ENCODE measurements at places on chromosomes 11 and 22.

DNA sequence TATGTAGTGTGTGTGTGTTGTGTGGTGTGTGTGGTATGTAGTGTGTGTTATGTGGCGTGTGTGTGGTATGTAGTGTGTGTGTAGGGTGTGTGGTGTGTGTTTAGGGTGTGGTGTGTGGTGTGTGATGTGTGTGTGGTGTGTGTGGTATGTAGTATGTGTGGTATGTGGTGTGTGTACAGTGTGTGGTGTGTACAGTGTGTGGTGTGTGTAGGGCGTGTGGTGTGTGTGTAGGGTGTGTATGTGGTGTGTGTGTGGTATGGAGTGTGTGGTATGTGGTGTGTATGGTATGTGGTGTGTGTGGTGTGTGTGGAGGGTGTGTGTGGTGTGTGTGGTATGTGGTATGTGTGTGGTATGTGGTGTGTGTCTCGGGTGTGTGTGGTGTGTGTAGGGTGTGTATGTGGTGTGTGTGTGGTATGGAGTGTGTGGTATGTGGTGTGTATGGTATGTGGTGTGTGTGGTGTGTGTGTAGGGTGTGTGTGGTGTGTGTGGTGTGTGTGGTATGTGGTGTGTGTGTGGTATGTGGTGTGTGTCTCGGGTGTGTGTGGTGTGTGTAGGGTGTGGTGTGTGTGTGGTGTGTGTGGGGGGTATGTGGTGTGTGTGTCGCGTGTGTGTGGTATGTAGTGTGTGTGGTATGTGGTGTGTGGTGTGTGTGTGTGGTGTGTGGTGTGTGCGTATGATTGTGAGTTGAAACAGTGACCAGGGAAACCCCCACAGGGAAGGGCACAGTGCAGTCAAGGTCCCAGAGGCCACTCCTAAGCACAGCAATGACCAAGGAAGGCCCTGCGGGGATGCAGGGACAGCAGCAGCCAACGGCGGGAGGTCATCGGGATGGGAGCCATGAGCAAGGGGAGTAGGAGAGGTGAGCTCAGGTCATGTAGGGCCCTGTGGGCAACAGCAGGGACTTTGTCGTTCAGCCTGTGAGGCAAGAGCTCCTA, 2.9 kb upstream of the PPP6R2 start:
- peak; percentile 31 for DNase-seq

- DNase-seq: no peak
Observed at GRCh38 chr11:125968354-125968753, 22.5 kb downstream of the VSIG10L2 start.

GRCh38 chr11:124294687-124295086, 19.1 kb downstream of the OR8D1 start:
- no peak for DNase-seq

- DNase-seq: no peak
Observed at GRCh38 chr11:78453140-78453935, 35.7 kb upstream of the GAB2 start.

- DNase-seq: no peak
Observed at GRCh38 chr11:116888024-116888423, 50.6 kb upstream of the APOA1 start.

GRCh38 chr11:112697391-112698178, 263.6 kb upstream of the NCAM1 start:
- DNase-seq: peak; percentile 5

- no peak for DNase-seq
Observed at GRCh38 chr22:42695294-42695693, 25.4 kb downstream of the A4GALT start.

DNA sequence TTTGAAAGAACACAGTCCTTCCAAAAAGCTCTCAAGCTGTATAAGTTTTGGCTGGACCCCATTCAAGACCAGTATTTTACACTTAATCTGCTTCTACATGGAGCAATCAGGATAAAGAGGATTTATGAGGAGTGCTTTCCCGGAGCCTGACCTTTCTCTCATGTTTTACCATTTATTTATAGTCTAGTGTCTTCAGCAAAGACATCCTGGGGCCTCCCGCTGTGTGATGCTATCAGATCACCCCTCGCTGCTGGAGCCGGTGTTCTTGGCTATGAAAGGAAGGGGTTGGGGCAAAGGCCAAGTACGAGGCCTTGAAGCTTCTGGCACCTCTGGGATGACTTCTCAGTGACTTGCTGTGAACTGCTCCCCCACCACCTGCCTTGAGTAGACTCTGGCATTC, 189.6 kb downstream of the ADAMTS15 start:
- peak; percentile 38 for DNase-seq

GRCh38 chr11:106218106-106218505, 140.6 kb downstream of the AASDHPPT start:
- no peak for DNase-seq

DNA sequence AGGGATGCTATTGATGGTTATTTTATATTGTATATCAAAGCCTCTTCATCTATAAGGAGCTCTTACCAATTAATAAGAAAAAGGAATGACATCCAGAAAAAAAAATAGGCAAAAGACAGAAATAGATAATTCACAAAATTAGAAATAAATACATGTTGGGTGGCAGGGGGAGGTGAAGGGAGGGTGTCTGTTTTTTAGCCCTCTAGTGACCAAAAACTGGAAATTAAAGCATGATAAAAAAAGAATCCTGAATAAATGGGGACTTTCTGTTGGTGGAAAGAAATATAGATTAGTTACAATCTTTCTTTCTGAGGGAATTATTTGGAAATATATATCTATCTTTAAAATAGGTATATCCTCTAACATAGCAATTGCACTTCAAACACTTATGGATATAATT, 42.0 kb upstream of the TTC36 start:
- DNase-seq: no peak

DNA sequence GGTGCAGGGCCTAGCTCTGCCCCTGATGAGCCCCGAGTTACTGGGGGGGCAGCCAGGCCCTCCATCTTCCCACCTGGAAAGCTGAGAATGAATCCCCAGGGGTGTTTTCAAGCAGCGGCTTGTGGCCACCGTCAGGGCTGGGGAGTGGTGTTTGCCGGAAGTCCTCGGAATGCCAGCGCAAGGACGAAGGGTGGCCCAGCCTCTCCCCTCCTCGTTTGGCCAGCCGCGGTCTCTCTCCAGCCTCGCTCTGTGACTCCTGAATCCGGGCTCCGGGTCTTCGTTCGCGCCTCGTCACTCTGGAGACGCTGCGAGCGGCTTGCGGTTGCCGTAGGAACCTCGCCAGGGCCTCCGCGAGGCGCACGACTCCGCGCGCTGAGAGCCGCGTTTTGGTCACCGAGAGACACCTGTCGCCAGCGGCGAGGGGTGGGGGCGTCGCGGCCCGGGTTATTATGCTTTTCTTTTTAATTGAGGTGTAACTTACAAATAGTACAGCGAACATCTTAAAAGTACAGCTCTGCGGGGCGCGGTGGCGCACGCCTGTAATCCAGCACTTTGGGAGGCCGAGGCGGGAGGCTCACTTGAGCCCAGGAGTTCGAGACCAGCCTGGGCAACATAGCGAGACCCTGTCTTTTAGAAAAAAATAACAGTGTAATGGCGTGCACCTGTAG, 6.3 kb upstream of the KDELR3 start:
- peak; percentile 87 for DNase-seq

DNA sequence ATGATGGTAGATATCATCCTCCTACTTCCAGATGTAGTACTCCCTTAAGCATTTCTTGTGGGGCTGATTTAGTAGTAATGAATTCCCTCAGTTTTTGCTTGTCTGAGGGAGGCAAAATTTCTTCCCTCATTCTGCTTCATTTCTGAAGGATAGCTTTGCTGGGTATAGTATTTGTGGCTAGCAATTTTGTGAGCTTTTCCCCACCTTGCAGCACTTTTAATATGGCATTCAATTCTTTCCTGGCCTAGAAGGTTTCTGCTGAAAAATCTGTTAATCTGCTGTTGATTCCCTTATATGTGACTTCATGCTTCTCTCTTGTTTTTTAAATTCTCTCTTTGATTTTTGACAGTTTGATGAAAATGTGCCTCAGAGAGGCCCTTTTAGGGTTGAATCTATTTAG, 50.4 kb downstream of the KCNQ1OT1 start:
- DNase-seq: no peak

DNA sequence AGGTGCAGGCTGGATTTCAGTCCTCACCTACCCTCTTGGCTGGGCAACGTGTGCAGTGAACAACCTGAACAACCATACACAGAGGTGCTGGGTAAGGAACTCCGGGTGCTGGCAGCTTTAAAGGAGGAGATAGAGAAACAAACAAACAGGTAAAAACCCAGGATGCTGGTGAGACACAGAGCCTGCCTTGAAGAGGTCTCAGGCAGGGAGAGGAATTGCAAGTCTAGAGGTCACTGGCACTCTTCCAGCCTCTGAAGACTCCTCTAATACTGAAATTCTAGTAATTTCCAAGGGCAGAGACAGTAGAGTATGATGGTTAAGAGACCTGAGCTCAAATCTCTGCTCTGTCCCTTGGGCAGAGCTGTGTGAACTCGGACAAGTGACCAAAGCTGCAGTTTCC, 192.5 kb downstream of the CEP164 start:
- DNase-seq: no peak

- DNase-seq: peak; percentile 92
Observed at GRCh38 chr11:31810779-31811647, at the start of gene PAX6. TSS of gene PAX6 (minus strand) at chr11:31811322. CDS start at chr11:31806411, 4,911 bp downstream.

DNA sequence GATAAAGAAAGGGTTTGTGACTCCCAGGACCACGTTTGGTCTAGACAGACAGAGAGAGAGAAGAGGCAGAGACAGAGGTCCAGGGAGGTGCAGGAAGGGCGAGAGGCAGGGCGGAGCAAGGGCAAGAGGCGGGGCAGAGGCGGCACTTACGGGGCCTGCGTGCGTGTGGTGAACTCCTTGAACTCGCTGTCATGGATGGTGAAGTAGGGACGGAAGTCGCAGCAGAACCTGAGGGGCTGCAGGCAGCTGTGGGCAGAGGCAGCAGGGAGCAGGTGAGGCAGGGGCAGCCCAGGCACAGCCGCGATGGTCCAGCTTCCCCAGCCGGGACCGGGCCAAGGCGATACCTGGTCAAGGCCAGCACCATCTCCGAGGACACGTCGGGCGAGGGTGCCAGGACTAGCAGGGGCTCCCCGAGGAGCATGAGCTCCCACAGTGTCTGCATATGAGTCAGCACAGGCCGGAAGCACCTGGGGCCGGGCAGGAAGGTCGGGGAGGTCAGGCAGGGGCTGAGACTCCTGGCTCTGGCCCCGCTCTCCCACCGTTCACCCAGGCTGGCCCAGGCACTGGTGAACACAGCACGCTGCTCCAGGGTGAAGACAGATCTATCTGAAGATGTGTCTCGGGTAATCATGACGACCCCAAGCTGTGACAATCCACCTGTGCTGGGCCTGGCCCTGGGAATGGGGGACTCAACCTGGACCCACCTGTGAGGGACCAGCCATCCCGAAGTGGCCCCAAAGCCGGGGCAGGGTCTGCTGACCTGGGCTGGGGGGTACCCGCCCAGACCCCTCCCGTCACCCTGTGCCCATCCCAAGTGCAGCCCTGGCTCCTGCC, 7.2 kb upstream of the PLXNB2 start:
- DNase-seq: no peak

GRCh38 chr11:122505304-122506006, 150.1 kb upstream of the UBASH3B start:
- DNase-seq: peak; percentile 66

DNA sequence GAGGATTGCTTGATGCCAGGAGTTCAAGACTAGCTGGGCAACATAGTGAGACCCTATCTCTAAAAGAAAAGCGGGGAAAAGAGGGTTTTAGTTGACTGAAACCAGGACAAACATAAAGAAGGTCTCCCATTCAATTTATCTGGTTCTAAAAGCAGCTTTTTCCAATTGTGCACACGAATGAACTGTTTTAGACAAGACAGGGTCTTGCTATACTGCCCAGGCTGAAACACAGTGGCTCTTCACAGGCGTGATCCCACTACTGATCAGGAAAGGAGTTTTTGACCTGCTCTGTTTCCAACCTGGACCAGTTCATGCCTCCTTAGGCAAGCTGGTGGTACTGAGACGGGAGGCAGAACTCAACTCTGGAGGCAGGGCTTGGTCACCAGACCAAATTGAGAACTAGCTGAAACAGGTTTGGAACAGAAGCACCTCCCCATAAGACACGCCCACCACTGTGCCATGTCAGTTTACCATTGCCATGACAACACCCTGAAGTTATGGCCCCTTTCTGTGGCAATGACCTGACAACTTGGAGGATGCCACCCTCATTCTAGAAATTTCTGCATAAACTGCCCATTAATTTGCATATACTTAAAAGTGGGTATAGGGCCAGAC, 2.8 kb upstream of the NUCB2 start:
- DNase-seq: no peak

- DNase-seq: no peak
Observed at GRCh38 chr22:48205790-48206189, 1443.3 kb downstream of the TBC1D22A start.

DNA sequence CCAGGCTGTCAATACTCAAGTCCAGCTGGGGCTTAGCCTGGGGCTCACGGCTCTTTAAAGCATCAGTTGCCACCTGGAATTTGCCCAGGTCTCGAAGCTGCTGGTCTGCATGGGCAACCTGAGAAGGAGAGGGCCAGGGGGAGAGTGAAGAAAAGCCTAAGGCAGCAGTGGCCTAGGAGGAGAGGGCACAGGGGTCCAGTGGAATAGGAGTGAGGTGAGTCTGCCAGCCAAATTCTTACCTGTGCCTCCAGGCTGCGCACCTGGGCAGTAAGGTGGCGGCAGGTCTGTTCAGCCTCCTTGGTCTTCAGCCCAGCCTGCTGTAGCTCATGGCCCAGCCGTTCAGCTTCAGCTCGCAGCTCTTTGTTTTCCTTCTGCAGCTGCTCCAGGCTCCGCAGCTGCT, 10.0 kb downstream of the IL18BP start:
- DNase-seq: no peak

DNA sequence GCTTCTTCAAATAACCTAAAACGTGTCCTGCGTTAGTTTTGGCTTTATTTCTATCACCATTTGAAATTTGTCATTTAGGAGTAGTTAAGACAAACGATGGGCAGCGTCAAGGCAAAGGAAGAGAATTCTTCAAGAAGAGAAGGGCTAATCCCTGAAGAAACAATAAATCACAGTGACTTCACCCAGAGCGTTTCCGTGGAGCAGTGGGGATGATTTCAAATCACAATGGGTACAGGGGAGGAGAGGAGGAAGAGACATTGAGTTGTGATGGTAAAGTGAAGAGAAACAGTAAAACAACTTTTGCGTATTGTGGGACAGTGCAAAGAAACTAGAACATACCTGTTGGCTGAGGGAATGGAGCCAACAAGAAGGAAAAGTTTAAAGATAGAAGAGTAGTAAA, 9.7 kb downstream of the PDGFD start:
- DNase-seq: no peak

DNA sequence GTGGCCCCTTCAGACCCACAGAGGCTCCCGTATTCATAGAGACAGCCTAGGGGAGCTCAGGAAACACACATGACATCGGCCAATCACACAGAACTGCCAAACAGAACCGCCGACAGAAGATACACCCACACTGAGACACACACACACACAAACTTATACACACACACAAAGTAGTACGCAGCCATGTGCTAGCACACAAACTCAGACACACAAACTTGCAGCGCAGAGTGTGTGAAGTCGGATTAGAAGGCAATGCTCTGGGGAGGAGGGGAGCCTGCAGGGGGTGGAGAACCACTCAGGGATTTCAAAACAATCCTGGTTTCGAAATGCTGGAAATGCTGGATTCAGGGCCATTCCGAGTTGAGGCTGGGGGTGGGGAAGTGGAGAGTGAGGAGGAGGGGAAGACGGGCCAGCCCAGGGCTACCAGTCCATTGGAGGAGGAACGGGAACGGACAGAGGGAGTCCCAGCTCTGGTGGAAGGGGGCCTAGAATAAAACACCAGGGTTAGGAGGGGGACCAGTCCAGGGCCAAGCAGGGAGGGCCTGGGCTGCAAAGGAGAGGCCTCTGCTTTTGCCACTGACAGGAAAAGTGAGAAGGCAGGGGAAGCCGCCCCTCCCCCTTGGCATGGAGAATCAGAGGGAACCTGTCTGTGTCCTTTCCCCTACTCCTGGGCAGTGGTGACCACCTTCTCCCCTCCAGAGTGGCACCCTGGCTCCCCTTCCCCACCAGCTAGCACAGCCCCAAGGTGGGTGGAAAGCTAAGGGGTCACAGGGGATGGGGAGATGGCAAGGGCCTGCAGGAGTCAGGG, 4.4 kb downstream of the BCL9L start:
- DNase-seq: peak; percentile 26

Data from NCI-H82 (cell line).